Gastroesophageal sphincter (tissue), 4 donors: ENCODE measurements at places on chromosomes 6 and 20. TPM values are rescaled to one million over a fixed set of nuclear protein-coding genes. Genes with fewer than 3 reads are reported as not detected.

Gene GSTA1
- total RNA-seq: not detected

Gene CGA
- total RNA-seq: not detected

Gene SLC22A2
- not detected for total RNA-seq

Gene IL20RA
- total RNA-seq: 2.0 TPM

Gene IMPG1
- total RNA-seq: not detected

Gene TINAG
- total RNA-seq: not detected

Gene PGC
- not detected for total RNA-seq

Gene XKR7
- total RNA-seq: 0.04 TPM

Gene EPPIN
- not detected for total RNA-seq

Gene PEX7
- 6.4 TPM for total RNA-seq

Gene RAET1L
- total RNA-seq: not detected

Gene DSE
- total RNA-seq: 26.3 TPM
